ENCODE measurements at places on chromosomes 12 and 14.

- no peak for DNase-seq
These were observed 2.4 kb upstream of the GPRC5D start for GRCh38 chr12:12954356-12954755.

GRCh38 chr12:113831016-113831415 is 135.1 kb downstream of the RBM19 start:
- DNase-seq, result no peak

DNA sequence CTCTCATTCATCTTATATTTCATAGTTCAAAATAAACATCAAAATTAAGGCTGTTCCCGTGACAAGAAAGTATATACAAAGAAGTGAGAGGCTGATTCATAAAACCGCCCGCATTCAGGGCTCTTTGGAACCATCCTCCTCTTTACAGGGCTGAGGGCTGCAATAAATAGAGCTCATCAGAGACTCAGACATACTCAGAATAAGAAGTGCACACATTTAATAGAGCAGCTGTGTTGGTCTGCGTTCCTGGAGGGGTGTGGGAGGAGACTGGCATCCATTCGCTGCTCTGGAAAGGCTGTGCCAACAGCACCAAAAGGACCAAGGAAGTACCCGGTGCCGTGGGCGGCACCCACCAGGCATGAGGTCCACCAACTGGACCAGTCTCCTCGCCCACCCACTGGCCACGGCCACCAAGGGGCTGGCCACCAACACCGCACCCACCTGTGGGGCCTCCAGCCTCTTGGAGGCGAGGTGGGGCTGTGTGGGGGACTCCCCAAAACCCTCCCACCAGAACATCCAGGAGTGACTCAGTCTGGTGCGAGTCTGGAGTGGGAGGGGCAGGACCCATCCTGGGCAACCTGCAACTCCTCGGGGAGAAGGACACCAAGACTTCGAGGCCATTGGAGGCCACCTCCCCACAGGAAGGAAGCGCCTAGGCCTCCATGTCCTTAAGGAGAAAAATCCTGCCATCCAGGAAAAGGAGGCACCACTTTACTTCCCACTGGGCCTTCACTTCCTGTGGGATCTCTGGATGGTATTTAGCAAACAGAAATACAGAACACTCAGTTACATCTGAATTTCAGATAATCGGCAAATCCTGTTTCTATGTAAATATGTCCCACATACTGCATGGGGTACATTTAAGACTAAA is 32.7 kb downstream of the VCPKMT start:
- no peak for DNase-seq

DNA sequence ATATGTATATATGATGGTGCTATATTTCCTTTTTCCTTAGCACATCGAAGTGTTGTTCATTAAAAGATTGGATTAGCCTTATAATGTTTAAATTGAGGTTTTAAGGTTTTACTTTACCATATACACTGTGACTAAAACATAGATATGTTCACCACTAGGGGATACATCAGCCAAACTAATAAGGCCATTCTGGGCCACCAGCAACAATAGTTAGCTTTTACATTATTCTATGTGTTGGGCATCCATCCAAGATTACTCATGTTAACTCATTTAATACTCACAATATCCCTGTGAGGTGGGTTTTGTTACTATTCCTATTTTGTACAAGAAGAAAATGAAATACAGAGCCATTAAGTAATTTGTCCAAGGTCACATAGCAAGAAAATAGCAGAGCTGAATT is 202.6 kb upstream of the AVPR1A start:
- no peak for DNase-seq

DNA sequence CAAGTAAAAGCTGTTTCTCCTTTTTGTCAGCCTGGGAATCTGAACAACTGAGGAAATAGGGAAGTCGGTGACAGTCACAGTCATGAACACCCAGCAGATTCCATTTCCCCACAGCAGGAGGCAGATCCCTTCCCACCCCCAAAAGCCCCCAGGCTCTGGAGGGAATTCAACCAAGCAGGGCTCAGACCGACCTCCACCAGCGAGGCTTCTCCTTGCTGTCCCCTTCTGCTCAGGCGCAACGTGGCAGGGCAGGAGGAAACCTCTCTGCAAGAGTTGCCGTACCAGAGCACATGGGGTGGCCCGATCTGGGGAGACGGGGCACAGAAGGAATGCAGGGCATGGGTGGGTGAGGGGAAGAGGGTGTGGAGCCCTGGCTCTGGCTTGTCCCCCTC is 319 bp downstream of the GALNT6 start:
- no peak for DNase-seq

DNA sequence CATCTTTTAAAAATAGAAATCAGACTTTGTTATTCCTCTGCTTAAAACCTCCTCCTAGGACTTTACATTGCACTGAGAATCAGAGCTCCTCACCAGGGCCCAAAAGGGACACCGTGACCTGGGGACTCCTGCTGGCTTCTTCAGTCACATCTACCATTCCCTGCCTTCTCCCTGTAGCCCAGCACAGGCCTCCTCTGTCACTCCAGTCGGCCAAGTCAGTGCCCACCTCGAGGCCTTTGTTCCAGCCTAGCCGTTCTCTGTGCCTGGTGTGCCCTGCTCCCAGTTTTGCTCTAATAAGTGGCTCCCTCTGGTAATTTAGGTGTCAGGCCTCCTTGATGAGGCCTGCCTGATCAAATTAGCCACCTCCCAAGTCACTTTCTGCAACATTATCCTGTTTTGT is 27.4 kb downstream of the CRADD start:
- no peak for DNase-seq

DNA sequence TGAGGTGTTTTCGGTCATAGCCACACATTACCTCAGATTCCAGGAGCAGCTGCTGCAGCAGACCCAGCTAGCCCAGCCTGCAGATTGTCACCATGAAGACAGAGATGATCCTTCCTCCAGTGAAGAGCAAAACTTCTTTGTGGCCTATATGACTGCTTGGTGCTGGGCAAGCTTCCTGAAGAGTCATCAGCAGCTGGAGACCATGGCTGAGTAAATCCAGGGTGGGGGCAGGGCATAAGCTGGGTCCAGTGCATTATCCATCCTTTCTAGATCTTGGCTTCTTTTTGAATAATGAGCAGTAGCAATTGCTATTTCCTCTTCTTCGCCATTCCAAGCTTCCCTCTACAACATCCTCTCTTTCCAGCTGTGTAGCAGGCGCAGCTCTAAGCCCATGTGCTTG is 373.1 kb upstream of the DDHD1 start:
- DNase-seq, result no peak

DNA sequence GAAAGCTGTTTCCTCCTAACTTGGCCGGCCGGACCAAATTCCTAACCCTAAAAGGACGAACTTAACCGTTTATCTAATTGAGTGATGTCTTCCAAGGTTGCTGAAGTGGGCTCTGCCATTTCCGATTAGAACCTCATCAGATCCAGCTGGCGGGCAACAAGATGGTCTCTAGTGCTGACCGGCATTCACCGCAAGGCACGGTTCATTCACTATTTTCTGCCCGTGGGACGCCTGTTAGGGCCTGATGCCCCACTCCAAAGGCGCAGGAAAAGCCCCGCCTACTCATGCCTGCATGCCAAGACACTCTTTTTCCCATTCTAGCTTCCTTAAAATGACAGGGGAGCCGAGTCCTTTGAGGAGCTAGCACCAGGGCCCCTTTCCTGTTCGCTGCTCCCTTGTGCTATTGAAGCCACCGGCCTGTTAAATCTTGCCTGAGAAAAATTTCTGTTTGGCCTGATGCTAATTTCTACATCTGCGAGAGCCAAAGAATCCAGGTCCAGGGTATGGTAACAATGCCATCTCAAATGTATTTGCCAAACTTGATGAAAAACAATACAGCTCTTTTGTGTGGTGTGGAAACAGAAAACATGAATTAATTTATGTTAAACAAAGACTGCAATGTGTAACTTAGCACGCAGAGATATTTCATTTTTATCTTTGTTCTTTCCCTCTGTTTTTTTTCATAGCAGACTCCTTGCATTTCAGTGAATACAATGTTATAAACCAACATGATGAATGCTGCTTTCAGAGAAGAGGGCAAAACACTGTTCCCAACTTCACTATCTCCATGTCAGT is 1071.2 kb upstream of the USP15 start:
- peak; percentile 36 for DNase-seq

GRCh38 chr14:84336433-84336832 is 1193.5 kb upstream of the FLRT2 start:
- no peak for DNase-seq

GRCh38 chr12:113061061-113061694 is 4.6 kb downstream of the DTX1 start:
- DNase-seq, result no peak

DNA sequence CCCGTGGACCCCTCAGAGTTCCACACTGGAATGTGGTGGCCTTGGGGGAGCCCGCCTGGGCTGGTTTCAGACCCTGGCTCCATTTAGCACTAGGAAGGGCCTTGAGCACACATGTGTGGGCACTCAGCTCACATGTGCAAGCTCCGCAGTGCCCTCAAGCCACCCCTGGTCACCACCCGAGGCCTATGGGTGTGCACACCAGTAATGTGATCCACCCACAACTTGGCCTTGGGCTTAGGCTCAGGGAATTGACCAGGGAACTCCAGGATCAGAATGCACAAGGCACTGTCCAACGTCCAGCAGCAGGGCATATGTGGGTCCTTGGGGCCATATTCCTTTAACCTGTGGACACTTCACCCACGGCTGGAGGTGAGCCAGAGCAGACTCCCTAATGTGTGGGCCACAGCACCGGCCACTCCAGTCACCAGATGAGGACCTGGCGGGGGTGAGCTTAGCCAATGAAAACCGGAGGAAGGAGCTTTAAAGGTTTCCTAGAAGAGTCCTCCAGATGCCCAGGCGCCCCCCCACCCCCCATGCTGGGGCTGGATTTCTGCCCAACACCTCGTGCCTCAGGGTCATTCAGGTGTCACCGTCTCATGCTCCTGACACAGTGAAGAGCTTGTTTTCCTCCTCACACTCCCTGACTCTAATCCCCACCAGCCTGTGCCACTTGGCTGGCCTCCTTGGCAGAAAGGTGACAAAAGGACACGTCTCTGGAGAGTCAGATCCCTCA is 209.2 kb downstream of the ZFP36L1 start:
- DNase-seq, result no peak

DNA sequence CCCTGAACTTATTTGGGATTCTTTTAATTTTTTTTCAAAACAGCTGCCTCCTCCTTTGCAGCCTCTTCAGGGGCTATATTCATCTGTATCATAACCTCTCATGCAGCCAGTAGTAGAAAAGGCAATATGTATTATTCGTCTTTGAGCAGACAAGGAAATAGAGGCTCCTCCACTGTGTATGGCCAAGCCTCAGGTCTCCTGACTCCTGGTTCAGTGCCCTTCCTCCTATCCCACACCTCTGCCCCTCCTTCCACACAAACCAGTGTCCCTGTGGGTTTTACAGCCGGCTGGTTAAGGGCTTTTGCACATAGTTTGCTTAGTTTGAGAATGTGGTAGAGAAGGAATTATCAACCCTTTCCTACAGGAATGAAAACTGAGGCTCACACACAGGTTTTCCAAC is 8.8 kb upstream of the ACVRL1 start:
- no peak for DNase-seq

- no peak for DNase-seq
These were observed 359.9 kb downstream of the RGS6 start for GRCh38 chr14:72291908-72292688.

DNA sequence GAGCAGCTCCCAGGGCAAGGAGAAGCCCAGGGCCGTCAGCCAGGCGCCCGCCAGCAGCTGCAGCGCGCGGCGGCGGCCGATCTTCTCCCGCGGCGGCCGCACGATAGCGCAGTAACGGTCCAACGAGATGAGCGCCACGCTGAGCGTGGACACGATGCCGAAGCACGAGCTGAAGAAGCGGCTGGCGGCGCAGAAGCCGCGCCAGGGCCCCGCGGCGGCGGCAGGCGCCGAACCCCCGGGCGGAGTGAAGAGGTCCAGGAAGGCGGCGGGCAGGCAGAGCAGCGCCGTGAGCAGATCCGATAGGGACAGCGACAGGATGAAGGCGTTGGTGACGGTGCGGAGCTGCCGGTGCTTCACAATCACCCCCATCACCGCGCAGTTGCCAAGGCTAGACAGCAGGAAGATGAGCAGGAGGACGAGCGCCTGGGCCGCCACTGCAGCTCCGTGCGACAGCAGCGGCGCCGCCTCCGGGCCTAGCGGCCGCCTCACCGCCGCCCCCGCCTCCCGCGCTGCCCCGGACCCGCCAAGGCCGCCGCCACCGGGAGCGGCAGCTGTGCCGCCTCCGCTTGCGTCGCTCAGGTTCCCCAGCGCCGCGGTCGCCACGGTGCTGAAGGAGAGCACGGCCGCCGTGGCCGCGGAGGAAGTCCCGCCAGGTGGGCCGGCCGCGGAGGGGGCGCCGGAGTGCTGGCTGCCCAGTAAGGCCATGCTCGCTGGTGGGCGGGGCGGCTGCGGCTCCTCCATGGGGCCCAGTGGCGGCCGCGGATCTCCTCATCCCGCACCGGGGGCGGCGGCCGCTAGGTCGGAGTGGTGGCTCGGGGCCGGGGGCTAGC is 479 bp downstream of the GPR135 start:
- peak; percentile 50 for DNase-seq

GRCh38 chr14:72213424-72213823 is 281.2 kb downstream of the RGS6 start:
- DNase-seq, result no peak

- no peak for DNase-seq
These were observed 150.9 kb downstream of the EGLN3 start for GRCh38 chr14:33799705-33800570.

GRCh38 chr12:21600196-21600595 is 4.5 kb downstream of the GYS2 start:
- no peak for DNase-seq

DNA sequence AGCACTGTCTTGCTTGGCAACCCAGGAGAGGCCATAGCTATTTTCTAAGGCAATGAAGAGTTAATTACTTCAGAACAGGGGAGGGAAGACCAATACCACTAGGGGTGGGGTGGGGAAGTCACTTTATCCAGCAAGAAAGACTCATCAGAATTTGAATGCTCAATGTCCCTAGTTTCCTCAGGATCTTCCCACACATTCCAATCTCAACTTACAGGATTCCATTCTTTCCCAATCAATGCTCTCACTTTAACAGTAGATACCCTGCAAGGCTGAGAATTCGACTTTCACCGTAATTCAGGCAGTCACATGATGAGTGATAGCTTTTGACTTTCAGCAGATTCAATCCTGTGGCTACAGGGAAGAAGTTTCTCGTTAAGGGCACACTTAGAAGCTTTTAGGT is 526.6 kb upstream of the SEL1L start:
- no peak for DNase-seq

- DNase-seq, result no peak
These were observed 473.1 kb downstream of the PDZRN4 start for GRCh38 chr12:41661141-41661765.

GRCh38 chr12:16349131-16349460 is 1.7 kb downstream of the MGST1 start:
- no peak for DNase-seq

- DNase-seq, result no peak
These were observed 11.5 kb downstream of the UBE2N start for GRCh38 chr12:93430280-93430679.

- DNase-seq, result no peak
These were observed 214.4 kb downstream of the BCL11B start for GRCh38 chr14:99057576-99058083.

DNA sequence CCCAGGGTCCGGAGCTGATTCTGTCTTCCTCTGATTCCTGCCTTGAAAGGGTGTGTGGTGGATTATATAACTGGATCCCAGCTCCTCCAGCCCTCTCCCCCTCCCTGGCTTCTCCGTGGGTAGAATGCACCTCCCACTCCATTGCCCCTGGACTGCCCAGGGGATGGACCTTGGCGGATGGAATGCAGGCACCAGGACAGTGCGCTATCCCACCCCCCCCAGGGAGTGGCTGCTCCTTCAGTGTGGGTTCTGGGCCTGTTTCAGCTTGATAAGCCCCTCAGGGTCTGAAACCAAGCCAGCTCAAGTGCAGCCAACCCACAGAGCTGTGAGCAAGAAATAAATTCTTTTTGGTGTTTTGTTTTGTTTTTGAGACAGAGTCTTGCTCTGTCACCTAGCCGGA is 112.4 kb upstream of the TMEM132D start:
- DNase-seq, result no peak

Measured in posterior cingulate gyrus (tissue), 11 donors.